ENCODE measurements at places on chromosomes 2 and 18.

- no peak for DNase-seq
Measured at GRCh38 chr18:10190564-10190963, 263.9 kb upstream of the APCDD1 start.

- no peak for DNase-seq
Measured at GRCh38 chr2:166381-166780, 97.5 kb downstream of the SH3YL1 start.

DNA sequence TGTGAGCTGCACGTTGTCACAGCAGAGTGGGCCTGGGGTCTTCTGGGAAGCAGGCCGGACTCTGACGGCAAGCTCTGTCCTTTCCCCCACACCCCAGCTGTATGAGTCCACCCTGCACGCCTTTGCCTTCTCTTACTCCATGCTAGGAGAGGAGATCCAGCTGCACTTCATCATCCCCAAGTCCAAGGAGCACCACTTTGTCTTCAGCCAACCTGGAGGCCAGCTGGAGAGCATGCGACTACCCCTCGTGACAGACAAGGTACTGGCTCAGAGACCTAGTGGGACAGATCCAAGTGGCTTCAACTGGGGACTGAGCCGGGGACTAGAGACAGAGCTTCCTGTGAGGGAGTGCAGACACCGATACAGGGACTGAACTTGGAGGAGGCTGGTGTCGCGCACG lies 40.1 kb downstream of the NTSR2 start:
- no peak for DNase-seq

DNA sequence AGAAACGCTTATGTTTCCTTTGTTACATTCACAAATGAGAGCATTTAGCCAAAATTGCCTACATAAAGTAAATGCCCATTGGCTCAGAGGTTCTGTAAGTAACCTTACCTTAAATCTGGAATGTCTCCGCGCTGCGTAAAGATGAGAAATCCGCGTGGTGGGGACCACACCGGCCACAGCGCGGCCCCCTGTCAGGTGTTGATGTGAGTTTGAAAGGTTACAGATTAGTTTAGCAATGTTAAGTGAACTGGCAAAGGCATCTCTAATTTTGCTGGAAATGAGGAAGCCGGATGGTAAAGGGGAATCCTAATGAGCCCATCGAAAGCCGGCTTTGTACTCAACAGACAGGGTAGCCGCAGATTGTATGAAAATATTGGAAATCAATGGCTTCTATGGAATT lies 11.8 kb downstream of the SALL3 start:
- DNase-seq: no peak

DNA sequence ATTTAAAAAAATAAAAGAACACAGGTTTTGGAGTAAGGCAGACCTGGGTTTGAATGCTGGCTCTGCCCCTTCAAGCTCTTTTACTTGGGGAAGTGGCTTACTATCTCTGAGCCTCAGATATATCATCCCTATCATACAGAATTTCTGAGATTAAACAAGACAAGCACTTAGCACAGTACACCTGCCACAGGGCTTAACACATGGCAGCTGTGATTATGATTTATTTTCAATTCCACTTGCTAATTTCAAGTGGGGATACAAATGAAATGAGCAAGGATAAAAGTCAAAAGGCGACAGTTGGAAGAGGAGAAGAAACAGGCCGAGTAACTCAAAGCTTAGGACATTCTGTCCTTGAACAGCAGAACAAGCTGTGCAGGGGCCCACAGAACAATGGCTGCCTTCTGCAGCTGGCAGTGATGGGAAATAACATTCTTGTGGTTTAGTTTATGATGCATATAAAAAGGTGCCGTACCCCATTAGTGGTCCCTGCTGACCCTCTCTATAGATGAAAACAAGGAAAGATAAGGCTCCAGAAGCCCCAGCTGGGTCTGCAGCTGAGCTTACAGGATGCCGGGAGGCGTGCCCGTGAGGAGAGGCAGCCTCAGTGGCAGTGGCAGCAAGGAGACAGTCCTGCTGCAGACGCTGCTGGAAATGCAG lies 45.3 kb downstream of the KIF3C start:
- DNase-seq: no peak

- DNase-seq: no peak
Measured at GRCh38 chr18:1094409-1094808, 189.7 kb downstream of the ADCYAP1 start.

GRCh38 chr2:147490401-147491261 lies 354.2 kb upstream of the ACVR2A start:
- DNase-seq: no peak

DNA sequence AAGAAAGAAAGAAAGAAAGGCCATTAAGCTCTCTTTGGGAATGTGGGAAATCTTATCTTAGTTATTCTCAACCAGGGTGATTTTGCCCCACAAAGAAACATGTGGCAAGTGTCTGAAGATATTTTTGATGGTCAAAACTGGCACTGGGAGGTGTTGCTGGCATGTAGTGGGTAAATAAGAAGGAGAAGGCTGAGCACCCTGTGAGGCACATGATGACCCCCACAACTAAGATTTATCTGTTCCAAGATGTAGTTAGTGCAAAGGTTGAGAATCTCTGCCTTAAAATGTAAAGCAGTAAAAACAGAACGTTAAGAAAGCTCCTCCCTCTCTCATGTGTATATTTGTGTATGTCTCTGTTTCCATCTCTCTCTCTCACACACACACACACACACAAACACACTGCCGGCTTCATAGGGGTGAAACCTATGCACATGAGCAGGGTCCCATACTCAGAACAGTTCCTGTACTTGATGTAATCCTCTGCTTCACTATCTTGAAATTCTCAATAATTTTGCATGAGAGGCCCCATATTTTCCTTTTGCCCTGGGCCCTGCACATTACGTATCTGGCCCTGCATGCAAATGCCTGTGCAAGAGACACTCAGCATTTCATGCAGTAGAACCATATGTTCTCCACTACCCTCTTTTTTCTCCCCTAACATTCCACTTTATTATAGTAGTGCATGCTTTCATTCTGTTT lies 94.3 kb downstream of the MREG start:
- DNase-seq: no peak

GRCh38 chr2:85326406-85327159 lies 1.2 kb downstream of the TGOLN2 start:
- DNase-seq: no peak

- DNase-seq: peak; percentile 21
Measured at GRCh38 chr18:51425475-51425874, 228.0 kb upstream of the MEX3C start.

- DNase-seq: no peak
Measured at GRCh38 chr2:108975613-108976435, 13.2 kb downstream of the EDAR start.

DNA sequence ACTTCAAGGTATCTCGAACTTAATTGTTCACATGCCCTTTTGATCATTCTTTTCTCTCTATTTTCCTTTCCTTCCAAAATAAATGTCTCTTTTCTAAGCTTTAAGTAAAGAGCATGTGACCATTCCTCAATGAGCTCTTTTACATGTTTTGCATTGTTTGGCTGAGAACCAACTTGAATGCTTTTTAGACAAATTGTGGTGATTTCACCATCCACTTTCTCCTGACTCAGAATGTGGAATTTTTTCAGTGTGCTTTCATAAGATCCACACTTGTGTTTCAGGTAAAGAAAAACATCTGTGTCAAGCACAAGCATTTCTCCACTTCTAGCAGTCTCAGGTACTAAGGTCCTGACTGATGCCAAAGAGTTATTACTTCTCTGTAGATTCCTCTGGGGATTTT lies 10.7 kb downstream of the RBM43 start:
- DNase-seq: no peak

- DNase-seq: no peak
Measured at GRCh38 chr2:127261804-127262406, 32.0 kb downstream of the ERCC3 start.

DNA sequence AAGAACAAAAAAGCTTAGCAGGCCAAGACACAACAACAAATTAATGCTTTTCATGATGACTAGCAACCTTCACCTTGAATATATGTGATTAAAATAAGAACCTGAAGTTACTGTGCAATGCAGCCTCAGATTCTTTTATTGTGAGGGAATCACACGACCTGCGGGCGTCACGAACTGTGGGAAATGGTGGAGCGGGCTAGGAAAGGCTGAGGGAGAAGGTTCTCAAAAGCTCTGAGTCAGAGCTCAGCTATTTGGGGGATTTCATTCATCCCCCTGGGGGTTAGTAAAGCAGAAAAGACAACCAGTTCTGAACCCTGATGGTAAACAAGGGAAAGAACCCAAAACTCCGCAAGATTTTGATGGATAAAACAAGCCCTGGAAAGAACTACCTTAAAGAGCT lies 89.3 kb upstream of the NCKAP5 start:
- DNase-seq: no peak

DNA sequence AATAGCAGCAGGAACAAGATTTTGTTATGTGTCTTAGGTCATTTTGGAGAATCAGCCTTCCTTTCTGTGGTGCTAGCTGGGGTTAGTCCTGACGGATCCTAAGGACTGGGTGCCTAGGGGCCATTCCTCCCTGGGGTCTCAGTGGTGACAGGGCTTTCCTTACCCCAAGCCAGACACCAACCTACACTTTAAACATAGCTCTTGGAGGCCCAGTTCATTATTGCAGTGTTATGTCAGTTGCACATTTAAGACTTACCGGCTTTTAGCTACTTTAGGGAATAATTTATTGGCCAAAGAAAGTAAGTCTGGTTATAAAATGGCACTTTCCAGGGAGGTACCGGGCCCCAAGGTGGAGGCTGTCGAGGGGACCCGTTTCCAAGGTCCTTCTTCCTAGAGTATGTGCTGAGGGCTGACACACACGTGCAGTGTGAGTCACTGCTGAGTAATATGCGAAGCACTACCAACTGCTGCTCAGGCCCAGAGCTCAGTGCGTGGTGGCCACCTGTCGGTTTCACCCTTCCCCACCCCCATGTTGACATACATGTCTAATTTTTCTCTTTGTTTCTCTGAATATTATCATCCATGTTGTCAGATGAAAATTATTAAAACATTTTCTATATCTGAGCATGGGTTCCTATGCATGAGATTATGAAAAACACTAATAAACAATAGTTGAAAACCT lies 37.0 kb upstream of the GRHL1 start:
- peak; percentile 57 for DNase-seq

DNA sequence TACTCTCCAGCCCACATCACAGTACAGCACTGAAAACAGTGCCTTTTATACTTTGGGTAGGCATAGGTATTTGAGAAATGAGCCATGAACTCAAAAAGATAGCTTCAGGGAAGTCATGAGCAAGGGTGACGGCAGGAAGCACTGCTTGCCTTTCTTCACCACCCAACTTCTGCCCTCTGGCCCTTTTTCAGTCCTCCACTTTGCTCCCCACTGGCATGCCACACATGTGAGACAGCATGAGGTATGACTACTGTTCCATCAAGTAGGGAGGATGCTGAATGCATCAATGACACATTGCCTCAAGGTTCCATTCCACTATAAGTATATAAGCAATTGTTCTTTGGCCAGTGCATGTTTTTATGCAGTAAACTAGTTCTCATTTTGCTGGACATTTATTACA lies 373.0 kb downstream of the NRXN1 start:
- DNase-seq: no peak

- DNase-seq: no peak
Measured at GRCh38 chr2:111185361-111186022, 64.8 kb downstream of the BCL2L11 start.

DNA sequence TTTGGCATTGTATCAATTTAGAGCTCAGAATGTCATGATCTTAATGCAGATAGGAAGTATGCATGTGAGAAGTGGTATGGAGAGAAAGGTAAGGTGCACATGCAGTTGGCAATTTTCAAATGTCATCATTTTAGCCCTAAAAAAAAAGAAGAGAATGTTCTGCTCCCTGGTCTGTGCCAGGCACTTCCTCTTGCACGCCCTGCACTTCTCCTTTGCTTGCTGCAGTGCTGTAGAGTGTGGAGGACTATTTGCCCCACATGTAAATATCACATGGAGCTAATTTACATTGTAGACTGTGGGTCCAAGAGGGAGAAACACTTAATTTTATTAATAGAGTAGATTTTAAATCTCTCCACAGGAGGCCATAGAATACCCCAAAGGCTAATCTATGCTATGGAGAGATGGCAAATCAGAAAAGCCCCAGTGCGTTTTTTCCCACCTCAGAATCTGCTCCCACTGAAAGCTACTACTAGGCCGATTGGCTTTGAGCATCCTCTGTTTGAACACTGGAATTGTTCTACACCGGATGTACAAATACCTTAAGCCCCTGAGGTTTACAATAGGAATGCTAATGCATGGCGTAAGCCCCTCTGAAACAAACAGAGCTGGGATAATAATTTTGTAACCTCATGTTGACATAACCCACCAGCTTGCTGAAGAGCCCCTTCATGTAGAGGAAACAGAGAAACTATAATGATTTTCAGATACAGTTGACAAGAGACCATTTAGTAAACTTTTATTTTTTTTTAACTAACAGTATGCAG lies 137.2 kb upstream of the KLHL14 start:
- DNase-seq: no peak

- DNase-seq: no peak
Measured at GRCh38 chr2:111034606-111035005, 86.1 kb upstream of the BCL2L11 start.

DNA sequence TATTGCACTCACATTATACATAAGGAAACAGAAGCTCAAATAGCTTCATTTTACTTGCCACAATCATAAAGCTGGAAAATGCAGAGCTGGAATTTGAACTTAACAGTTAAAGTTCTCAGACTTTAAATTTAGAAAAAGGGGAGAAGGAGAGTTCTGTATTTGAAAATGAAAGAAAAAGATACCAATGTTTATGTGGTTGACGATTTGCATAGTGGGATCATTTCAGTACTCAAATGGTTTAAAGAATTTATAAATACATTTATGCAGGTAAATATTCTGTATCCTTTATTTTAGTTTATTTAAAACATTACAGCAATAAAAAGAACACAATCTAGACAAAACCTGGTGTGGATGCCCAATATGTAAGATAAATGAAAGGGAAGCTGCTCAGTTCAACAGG lies 25.5 kb upstream of the STAT4 start:
- DNase-seq: no peak

- no peak for DNase-seq
Measured at GRCh38 chr18:35969676-35970075, 2.8 kb upstream of the RMP24 start.

- no peak for DNase-seq
Measured at GRCh38 chr2:3112553-3112952, 265.1 kb downstream of the EIPR1 start.

DNA sequence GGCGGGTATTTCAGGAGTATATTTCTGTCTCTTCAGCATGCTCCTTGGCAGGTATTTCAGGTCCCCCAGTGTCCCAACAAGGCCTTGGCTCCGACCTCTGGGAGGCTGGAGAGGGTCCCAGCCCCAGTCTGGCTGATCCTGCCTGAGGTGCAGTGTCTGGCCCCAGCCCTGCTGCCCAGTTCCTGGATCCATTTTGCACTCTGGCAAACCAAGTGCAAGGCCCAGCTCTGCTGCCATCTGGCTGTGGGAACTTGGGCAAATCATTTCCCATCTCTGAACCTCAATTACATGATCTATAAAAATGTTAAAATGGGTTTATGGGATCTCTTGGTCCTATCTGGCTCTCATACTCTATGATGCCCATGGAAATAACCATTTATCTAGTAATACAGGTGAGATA lies 63.6 kb downstream of the ZBTB7C start:
- DNase-seq: no peak

- no peak for DNase-seq
Measured at GRCh38 chr2:228819701-228820100, 451.4 kb downstream of the PID1 start.

Data from stimulated activated CD4-positive, alpha-beta T cell treated with anti-CD3 and anti-CD28 coated beads, TNF-alpha, amount 100 ng/mL, for 48 hours (primary cell).